Urinary bladder (tissue), 4 donors: ENCODE measurements at places on chromosomes 7 and 10. TPM values are rescaled to one million over a fixed set of nuclear protein-coding genes. Genes with fewer than 3 reads are reported as not detected.

The NOS3 gene
- total RNA-seq: 6.0 TPM

The GFRA1 gene
- total RNA-seq: 60.9 TPM

The ELFN1 gene
- total RNA-seq: 2.5 TPM

- DNase-seq: no peak
Observed at GRCh38 chr7:158362912-158363905, 224.4 kb downstream of the PTPRN2 start.

- DNase-seq: no peak
Observed at GRCh38 chr7:71539615-71540014, 407.7 kb downstream of the GALNT17 start.

- no peak for DNase-seq
Observed at GRCh38 chr10:27225642-27226257, 14.8 kb downstream of the ACBD5 start.

- no peak for DNase-seq
Observed at GRCh38 chr7:91632234-91632940, 248.1 kb downstream of the MTERF1 start.

The NPFFR1 gene
- 0.05 TPM for total RNA-seq

The SLC16A9 gene
- total RNA-seq: 9.2 TPM

The EPDR1 gene
- total RNA-seq: 12.3 TPM

- DNase-seq: no peak
Observed at GRCh38 chr7:7114575-7115291, 67.6 kb upstream of the C1GALT1 start.

The GIMAP4 gene
- total RNA-seq: 43.9 TPM

The HOXA3 gene
- total RNA-seq: 9.0 TPM

GRCh38 chr7:82615527-82615926 is 171.9 kb upstream of the CACNA2D1 start:
- DNase-seq: no peak

The LIPF gene
- total RNA-seq: not detected

The LIPK gene
- not detected for total RNA-seq

DNA sequence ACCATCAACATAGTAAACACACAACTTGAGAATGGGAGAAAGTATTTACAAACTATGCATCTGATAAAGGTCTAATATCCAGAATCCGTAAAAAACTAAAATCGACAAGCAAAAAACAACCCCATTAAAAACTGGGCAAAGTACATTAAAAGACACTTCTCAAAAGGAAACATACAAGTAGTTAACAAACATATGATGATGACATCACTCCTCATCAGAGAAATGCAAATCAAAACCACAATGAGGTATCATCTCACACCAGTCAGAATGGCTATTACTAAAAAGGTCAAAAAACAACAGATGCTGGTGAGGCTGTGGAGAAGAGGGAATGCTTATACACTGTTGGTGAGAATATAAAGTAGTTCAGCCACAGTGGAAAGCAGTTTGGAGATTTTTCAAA is 125.1 kb downstream of the TFPI2 start:
- no peak for DNase-seq

DNA sequence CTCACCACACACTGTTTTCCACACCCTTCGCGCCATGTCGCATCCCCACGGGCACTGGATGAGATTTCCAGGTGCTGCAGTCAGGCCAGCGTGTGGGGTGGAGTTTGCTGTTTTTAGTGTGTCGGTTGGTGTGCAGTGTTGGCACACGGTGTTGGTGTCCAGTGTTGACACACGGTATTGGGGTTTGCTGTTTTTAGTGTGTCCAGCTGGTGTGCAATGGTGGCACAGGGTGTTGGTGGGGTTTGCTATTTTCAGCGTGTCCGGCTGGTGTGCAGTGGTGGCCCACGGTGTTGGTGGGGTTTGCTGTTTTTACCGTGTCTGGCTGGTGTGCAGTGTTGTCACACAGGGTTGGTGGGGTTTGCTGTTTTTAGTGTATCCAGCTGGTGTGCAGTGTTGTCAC is 20.1 kb upstream of the PRKAR1B start:
- no peak for DNase-seq

DNA sequence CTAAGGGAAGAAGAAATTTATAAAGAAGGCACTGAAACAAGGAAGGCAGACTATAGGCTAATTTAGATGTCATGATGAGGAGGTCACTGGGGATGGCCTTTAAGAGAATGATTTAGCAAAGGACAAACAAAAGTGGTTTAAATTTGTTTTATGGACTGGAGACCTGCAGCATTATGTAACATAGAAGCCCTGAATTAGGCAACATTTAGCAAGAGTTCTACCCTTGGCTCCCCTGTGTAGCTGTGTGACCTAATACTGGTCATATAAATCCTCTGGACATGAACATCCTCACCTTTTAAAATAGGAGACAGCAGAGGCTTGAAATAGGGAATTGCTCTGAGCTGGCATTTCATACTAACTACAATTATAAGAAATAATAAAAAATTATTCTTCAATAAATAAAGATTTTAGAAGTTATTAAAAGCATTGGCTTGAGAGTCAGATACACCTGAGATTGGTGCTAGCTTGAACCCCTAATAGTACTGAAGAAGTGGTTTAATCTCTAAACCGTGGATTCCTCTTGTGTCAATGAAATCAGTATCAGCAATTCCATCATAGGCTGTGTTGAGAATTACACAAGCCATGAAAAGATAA is 48.9 kb downstream of the RNLS start:
- DNase-seq: no peak

- no peak for DNase-seq
Observed at GRCh38 chr10:75936841-75937240, 505.4 kb downstream of the LRMDA start.

DNA sequence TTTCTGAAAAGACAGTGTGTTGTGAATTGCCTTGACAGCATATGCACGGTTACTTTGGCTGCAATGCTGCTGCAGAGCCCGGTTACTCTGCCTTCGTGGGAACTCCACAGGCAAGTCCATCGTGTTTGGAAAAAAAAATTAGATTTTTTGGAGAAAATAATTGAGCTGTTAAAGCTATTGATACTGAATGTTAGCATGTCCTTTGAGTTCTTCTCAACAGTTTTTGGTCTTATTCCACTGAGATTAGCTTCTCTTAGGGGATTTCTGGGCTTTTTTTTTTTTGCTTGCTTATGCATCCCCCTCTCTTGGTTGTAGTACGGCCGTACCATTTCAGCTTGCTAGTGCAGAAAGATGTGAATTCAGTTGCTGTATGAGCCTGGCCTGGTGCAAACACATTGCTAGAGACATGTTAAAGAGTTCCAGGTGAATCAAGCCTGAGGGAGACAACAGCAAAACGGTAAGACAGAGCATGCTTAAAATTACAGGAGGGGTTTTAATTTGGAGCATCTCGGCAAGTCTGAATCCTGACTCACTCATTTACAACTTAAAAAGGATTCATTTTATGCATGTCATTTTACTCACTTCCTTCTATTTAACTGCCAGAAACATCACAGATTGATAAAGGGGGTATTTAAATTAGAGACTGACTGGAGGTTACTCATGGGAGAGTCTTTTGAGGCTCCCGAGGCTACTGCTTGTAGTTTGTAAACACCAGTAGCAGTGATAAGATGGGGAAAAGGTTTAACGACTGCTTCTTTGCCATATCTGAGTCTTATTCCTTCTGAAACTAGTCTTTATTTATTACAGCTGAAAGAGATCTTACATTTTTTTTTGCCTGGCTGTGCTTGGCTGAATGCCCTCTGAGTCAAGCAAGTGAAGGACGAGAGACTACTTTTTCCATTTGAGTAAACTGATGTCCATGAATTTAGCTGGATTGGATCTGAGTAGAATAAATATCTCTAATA is 113.7 kb downstream of the CDK14 start:
- DNase-seq: no peak

The OLAH gene
- total RNA-seq: not detected

The GBX1 gene
- total RNA-seq: not detected

- no peak for DNase-seq
Observed at GRCh38 chr10:88982366-88982765, 8.2 kb upstream of the FAS start.

- no peak for DNase-seq
Observed at GRCh38 chr10:127548022-127548421, 1.1 kb upstream of the NPS start.

DNA sequence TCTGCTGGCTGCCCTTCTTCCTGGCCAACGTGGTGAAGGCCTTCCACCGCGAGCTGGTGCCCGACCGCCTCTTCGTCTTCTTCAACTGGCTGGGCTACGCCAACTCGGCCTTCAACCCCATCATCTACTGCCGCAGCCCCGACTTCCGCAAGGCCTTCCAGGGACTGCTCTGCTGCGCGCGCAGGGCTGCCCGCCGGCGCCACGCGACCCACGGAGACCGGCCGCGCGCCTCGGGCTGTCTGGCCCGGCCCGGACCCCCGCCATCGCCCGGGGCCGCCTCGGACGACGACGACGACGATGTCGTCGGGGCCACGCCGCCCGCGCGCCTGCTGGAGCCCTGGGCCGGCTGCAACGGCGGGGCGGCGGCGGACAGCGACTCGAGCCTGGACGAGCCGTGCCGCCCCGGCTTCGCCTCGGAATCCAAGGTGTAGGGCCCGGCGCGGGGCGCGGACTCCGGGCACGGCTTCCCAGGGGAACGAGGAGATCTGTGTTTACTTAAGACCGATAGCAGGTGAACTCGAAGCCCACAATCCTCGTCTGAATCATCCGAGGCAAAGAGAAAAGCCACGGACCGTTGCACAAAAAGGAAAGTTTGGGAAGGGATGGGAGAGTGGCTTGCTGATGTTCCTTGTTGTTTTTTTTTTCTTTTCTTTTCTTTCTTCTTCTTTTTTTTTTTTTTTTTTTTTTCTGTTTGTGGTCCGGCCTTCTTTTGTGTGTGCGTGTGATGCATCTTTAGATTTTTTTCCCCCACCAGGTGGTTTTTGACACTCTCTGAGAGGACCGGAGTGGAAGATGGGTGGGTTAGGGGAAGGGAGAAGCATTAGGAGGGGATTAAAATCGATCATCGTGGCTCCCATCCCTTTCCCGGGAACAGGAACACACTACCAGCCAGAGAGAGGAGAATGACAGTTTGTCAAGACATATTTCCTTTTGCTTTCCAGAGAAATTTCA is 1.7 kb downstream of the ADRB1 start:
- DNase-seq: no peak

DNA sequence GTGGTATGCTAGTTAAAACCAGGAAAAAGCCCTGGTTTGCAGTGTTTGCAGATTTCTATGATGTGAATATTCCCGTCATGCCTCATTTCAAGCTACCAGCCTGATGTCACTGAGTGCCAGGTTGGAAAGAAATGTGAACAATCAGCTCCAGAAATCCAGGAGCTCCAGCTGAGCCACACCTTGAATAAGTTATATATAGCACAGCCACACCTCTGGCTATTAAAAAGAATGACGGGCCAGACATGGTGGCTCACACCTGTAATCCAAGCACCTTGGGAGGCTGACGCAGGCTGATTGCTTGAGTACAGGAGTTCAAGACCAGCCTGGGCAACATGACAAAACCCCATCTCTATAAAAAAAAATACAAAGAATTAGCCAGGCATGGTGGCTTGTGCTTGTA is 18.7 kb upstream of the SLF2 start:
- DNase-seq: no peak

DNA sequence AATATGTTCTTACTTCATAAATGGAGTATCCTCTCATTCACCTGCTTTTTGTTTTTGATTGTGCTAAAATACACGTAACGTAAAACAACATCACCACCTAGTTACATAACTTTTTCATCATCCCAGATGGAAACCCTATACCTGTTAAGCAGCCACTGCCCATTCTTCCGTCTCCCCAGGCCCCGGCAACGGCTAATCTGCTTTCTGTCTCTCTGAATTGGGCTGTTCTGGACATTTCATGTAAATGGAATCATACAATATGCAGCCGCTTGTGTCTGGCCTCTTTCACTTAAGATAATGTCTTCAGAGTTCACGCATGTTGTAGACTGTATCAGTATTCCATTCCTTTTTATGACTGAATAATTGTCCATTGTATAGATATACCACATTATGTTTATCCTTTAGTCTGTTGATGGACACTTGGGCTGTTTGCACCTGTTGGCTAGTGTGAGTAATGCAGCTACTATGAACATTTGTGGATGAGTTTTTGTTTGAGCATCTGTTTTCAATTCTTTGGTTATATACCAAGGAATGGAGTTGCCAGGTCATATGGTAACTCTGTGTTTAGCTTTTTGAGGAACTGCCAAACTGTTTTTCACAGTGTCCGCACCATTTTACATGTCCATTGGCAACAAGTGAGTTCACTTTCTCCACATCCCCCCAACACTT is 14.1 kb upstream of the SUN1 start:
- no peak for DNase-seq

DNA sequence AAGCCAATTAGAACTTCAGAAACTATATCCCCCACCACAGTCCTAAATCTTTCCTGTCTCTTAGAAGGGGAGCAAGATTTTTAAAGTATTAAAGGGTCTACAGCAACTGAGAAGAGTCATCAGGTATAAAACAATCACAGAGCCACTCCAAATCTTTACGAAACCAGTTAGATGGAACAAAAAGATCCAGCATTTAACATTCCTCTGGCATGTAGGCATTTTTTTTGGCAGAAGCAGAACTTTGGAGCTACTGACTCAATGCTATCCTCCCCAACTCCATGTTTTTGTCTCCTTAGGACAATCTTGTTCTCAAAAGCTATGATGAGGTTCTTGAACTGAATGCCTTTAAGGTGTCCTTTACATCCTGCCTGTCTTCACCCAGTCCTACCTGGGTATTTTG is 333.3 kb downstream of the PRPF18 start:
- no peak for DNase-seq

The STEAP4 gene
- 13.2 TPM for total RNA-seq

GRCh38 chr10:97861924-97862323 is 12.3 kb downstream of the GOLGA7B start:
- no peak for DNase-seq

DNA sequence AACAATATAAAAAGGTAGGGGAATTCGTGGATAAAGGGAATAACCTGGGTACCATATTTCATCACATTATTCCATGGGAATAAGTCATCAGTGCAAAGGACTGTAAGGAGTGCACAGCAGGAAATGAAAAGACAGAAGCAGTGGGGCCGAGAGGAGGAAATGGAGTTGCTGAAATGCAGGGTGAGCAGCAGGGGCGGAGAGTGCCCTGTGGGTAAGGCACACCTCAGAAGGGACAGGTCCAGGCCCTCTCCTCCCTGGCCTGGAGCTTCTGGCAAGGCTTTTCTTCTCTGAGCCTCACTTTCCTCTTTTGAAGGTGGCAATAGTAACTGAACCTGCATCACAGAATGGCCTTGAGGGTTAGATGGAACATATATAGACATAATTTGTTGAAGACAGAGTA is 26.2 kb downstream of the IKZF1 start:
- no peak for DNase-seq

- no peak for DNase-seq
Observed at GRCh38 chr7:55641811-55642210, 69.5 kb upstream of the VOPP1 start.

The FANK1 gene
- 2.0 TPM for total RNA-seq

The SFXN3 gene
- total RNA-seq: 29.9 TPM

The VGF gene
- total RNA-seq: not detected

DNA sequence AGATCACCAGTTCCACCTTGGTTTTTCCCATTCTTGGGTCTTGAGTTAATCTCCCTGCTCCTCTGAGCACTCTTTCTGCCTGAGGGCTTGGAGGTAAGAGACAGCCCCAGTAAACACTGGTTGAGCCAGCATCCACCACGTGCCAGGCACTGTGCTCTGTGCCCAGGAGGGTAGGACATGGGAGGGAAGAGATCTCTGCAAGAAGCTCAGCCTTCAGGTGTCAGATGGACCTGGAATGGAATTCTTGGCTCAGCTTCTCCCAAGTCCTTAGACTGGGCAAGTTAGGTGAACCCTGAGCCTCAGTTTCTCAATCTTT is 2.5 kb downstream of the ZYX start:
- no peak for DNase-seq
